ENCODE measurements at places on chromosomes 7 and 10.
A peak's percentile ranks its signal among the peaks of the same experiment; 100 is the strongest.

GRCh38 chr7:28408960-28409715 lies 3.2 kb upstream of the CREB5 start:
- peak; percentile 97 for DNase-seq

GRCh38 chr10:8114741-8115617 lies 60.5 kb downstream of the GATA3 start:
- DNase-seq = no peak

- DNase-seq = peak; percentile 12
Measured at GRCh38 chr10:52818019-52818418, 45.4 kb upstream of the MBL2 start.

- DNase-seq = no peak
Measured at GRCh38 chr7:36182854-36183604, 30.0 kb downstream of the EEPD1 start.

- no peak for DNase-seq
Measured at GRCh38 chr7:134763960-134764359, 15.5 kb upstream of the CALD1 start.

DNA sequence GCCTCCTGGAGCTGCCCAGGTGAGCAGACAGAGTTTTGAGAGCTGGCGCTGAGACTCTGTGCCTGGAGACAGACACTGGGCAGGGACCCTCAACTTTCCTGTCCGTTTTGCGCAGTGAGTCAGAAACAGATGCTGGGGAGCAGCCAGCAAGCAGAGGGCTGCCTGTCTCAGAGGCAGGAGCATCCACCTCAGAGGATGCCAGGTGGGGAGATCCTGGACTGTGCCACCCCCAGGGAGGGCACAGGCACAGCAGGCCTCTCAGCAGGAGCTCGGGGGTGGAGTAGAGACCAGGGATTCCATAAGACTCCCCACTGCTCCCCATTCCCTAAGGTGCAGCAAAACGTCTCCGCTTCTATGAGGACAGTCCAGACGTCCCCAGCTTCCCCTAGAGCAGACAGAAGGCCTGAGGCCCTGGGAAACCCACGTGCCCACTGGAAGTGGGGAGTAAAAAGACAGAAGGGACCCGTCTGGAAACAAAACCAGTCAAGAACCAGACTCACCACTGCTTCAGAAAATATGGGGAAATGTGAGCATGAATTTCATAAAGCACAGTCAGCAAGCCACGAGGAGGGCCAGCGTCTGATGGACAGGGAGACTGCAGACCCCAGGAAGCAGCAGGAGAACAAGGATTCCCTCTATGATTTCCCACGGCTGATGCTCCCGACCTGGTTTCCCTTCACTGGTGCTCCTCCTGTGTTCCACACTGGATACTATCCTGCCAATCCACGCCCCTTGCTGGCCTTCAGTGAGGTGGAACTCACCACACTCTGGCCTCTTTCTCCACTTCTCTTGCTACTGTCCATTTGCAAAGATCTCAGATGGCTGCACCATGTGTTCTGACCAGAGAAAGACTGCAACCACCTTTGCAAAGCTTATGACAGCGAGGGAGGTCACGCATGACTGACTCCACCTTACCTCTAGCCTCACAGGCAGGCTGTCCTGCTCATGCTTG lies 151.3 kb upstream of the FAM20C start:
- no peak for DNase-seq

DNA sequence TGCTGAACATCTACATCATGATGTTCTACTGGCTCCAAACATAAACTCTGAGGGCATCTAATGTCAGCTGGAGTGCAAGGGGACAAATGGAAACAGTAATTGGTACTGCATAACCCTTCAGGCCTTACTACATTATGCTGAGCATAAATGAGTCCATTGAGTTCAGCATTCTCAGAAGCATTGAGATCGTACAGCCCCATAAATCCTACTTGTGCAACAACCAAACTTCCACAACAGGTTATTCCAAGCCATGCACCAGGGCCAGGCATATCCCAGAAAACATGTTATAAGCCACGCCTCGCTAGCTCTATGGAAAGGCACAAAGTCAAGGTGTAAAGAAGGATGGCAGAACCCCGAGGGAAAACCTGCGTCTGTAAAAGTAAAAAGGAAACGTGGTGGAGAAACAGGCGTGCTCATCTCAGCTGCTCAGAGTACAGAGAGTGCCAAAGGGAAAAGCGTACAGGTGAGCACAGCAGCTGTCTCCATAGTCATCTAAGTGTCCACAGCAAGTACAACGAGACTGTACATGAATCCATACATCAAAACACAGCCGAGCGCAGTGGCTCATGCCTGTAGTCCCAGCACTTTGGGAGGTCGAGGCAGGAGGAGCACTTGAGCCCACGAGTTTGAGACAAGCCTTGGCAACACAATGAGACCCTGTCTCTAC lies 124.6 kb downstream of the PARD3 start:
- no peak for DNase-seq

GRCh38 chr7:36387435-36388231 lies 2.0 kb upstream of the ANLN start:
- DNase-seq = no peak

- peak; percentile 13 for DNase-seq
Measured at GRCh38 chr7:17946591-17946990, 6.3 kb upstream of the SNX13 start.

DNA sequence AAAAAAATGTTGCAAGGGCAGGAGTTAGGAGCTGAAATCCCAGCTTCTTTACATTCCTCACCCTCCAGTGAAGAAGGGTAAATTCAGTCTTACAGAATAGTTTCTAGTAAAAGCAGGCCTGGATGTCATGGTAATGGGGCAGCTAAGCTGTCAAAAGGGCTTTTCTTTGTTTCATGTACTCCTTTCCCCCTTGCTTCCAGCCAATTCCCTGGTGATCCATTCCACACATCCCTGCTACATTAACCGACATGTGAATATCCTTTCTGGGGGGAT lies 36.0 kb downstream of the RHEB start:
- DNase-seq = no peak

- DNase-seq = no peak
Measured at GRCh38 chr7:125636320-125636962, 706.8 kb upstream of the POT1 start.

DNA sequence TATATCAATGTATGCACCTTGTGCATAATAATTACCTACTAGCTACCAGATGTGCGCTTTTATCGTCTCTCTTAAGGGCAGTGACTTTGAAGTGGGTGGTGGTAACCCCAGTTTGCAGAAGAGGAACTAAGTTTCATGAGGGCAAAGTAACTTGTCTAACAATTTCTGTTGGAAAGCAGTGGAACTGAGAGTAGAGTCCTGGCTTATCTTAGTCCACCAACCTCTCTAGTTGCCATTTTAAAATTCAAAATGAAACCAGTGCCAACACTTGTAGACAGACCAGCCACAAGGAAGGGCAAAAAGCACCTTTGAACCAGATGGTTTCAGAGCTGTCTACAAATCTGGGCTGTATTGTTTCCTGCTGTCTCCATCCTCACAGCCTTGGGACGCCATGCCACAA lies 32.0 kb upstream of the RBM20 start:
- DNase-seq = no peak

GRCh38 chr10:124075231-124075955 lies 18.0 kb downstream of the CHST15 start:
- DNase-seq = no peak

Data from globus pallidus (tissue), 1 donor.